ENCODE measurements at places on chromosomes 16 and 17.
A peak's percentile ranks its signal among the peaks of the same experiment; 100 is the strongest.

- no peak for DNase-seq
These were observed 2.6 kb upstream of the DNAH2 start for GRCh38 chr17:7714721-7715594.

GRCh38 chr17:17749921-17750320 lies 68.7 kb downstream of the RAI1 start:
- no peak for DNase-seq

- no peak for DNase-seq
These were observed 16.6 kb downstream of the DPEP1 start for GRCh38 chr16:89629827-89630610.

GRCh38 chr17:80320496-80320895 lies 59.8 kb downstream of the RNF213 start:
- DNase-seq = no peak

DNA sequence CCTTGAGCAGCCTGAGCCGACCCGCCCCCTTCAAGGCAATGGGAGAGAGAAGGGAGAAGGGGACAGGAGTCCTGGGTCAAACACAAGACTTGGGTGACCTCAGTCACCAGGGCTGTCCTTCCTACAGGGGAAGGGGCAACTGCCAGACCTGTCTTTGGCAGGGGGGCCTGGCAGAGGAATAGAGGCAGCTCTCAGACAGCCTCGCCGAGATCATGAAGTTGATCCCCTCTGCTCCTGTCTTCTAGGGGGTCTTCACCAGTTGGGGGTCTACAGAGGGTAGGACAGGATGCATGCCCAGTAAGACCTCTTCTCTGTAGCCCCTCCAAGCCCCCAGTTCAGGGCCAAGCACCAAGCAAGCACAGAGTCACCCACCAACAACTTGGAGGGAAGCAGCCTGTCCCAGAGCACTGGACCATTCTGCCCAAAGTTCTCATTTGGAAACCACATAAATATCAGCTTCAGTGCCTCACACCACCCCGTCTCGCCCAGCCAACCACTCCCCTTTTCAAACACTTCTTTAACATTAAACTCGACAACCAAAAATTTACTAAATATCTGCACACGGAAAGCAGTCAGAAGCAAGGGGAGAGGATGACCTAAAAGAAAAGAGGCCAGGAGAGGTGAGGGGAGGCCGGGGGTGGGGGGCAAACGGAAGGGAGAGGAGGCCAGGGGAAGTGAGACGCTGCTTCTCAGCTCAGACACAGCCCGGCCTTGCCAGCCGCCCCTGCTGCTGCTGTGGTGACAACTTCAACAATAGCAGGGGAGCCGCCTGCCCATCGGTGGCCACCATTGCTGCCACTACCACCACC lies 7.7 kb downstream of the DOK4 start:
- DNase-seq = no peak

DNA sequence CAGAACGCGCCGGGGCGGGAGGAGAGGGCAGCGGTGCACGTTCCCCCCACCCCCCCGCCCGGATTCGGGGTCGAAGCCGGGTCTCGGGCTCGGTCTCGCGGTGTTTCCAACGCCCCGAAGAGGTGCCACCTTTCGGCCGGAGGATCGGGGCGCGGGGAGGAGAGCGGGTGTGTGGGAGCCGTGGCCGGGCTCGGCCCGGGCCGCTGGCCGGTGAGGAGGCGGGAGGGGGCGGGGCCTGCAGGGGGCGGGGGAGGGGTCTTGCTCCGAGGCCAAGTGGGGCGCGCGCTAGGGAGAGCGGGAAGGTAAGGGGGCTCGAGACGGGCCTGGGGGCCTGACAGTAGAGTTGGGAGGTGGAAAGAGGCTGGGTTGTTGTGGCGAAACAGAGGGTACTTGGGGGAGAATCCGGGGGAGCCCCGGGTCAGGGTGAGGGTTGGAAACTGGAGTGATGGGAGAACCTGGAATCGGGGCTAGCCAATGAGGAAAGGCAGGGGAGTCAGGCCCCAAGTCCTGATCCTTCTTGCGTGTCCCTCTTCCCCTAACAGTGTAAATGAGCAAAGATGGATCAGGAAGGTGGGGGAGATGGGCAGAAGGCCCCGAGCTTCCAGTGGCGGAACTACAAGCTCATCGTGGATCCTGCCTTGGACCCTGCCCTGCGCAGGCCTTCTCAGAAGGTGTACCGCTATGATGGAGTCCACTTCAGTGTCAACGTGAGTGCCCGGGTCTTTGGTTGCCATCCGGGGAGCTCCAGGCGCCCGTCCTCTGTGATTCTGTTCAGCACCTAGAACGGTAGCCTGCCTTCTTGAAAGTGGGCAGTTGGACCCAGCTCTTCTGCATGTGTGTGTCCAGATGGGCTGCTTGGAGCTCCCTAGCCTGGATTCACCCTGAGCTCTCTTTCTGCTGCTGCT lies 873 bp downstream of the SETD1A start:
- DNase-seq = peak; percentile 59

DNA sequence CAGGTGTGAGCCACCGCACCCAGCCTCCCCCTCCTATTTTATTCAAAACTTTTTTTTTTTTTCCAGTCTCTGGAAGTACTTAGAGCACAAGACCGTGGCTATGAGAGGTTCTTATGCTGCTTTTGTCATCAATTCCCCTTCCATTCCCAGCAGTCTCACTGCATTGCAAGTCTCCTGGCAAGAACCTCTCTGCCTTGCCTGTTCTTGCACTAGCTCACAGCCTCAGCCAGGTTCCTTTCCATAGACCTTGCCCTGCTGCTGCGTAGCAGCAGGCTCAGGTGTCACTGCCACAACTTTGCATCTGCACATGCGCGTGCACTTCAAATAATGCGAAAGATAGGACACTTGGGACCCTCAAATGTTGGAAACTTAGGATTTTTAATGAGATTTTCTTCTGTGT lies 15.6 kb downstream of the ATP6V0A1 start:
- no peak for DNase-seq

- DNase-seq = no peak
These were observed 193.9 kb upstream of the PIRT start for GRCh38 chr17:11031787-11032186.

DNA sequence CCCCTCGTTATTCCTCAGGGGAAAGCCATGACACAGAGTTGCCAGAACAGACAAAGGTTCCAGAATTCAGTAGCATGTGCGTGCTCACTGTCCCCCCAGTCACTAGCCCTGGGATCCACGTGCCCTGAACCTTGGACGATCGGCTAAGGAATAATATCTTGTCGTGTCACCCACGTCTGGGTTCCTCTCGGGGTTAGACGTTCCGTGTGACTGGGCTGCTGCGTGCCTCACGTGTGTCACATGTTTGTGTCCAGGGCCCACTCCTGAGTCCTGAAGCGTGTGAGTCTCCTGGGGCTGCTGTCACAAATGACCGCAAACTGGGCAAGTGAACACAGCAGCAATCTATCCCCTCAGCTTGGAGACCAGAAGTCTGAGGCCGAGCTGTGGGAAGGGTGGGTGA lies 12.4 kb upstream of the ZNF469 start:
- DNase-seq = no peak

GRCh38 chr17:36643086-36643685 lies 41.8 kb downstream of the MRM1 start:
- DNase-seq = no peak

DNA sequence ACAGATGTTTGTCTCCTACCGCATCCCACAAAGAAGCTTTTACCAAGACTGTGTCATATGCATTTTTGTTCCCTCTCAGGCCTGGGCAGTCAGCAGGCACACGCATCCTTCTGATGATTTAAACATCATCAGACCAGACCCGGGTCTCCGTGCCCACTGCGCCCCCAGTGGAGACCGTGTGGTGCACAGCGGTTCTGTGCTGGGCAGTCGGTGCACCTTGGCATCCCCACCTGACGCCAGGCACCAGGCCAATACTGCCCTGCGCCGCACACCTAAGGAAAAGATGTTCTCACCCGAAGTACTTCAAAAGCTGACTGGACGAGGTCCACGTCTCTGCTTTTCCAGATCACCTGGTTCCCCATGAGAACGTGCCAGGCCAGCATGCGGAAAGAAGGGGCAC lies 10.6 kb upstream of the PLD6 start:
- DNase-seq = no peak

DNA sequence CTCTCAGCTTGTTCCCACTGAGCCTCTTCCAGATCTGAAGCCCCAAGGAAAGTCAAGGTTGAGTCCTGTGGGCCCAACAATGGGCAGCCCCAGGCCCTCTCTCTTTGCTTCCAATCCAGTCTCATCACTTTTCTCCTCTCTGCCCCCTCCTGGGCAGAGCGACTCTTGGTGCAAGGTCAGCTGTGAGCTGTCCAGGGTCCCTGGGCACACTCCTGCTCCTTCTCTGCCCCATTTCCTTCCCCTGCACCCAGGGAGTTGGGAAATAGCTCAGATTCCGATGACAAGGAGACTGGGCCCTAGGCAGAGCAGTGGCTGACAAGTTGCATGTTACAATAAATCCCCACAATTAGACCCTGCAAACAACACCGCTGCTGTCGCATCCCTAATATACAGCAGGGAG lies 16.1 kb upstream of the CRHR1 start:
- DNase-seq = no peak

GRCh38 chr16:22932032-22932771 lies 118.2 kb downstream of the HS3ST2 start:
- DNase-seq = no peak

- no peak for DNase-seq
These were observed 140.6 kb upstream of the TNRC6C start for GRCh38 chr17:77817953-77818352.

GRCh38 chr16:55393991-55394390 lies 70.0 kb downstream of the IRX6 start:
- no peak for DNase-seq

DNA sequence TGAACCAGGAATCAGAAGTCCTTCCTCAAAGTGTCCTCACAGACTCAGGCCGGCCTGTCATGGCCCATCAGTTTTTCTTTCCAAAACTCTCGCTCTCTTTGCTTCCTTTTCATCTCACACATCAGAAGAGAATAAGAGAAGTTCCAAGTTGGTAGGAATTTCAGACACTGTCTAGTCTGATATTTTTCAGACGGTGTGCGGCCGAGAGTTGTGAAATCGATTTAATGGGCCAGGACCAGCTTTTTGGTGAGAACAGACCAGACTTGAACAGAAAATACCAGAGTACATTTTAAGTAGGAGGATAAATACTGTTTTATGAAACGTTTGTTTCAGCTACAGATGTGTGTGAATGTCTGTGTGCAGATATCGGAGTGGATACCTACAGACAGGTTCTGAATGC lies 24.8 kb upstream of the RCVRN start:
- no peak for DNase-seq

GRCh38 chr17:76674600-76674999 lies 31.0 kb upstream of the ST6GALNAC1 start:
- DNase-seq = no peak

GRCh38 chr17:74663561-74663960 lies 40.0 kb upstream of the CD300E start:
- DNase-seq = no peak

- no peak for DNase-seq
These were observed 60.5 kb downstream of the TRIM37 start for GRCh38 chr17:59046192-59046591.

DNA sequence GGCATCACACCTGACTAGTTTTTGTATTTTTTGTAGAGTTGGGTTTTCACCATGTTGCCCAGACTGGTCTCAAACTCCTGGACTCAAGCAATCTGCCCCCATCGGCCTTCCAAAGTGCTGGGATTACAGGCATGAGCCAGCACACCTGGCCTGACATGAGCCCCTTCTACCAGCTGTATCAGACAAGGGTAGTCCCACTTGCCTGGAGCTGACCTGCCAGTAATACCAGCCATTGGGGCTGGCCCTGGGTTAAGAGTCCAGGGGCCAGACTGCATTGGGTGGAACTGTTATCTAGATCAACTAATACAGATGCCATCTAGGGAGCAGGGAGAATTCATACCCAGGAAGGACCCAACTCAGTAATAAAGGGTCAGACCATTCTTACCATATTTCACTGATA lies 28.1 kb downstream of the WSB1 start:
- DNase-seq = no peak

DNA sequence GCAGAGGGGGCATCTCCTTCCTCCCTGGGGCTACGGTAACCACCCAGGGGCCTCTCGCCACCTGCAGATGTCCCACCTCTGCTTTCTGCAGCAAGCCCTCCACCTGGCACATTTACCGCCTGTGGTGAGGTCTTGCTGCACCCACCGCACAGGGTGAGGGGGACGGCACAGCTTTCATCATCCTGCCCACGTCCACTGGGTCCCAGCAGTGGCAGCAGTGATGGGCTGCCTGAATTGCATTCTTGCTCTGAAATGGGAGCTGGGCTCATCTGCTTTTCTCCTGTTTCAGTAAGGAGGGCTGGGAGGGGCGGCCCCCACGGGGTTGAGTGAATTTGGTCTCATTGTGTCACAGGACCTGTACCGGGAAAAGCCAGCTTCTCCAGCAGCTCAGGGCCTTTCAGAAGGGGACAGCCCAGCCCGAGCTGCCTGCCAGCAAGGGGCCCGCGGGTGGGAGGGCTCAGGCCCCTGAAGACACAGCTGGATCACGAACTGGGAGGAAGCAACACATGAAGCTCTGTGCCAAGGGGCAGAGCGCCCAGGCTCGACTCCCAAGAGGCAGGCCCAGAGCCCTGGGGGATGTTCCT lies 12.7 kb downstream of the DNAAF8 start:
- DNase-seq = no peak

DNA sequence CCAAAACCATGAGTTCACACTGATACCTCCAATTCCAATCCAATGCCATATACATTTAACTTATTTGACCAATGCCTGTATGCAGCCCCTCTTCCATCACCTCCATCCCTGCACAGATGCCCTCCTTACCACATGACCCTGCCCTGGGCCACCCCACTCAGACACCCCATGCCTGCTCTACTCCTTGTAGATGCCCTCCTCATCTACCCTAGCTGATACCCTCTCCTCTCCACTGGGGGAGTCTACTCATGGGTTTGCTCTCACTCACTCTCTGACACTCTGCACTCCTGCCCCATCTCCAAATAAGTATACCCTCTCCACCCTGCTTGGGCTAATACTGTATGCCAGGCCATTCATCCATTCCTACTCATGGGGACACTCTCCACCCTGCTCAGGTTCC lies 16.0 kb upstream of the CMTM4 start:
- DNase-seq = no peak

DNA sequence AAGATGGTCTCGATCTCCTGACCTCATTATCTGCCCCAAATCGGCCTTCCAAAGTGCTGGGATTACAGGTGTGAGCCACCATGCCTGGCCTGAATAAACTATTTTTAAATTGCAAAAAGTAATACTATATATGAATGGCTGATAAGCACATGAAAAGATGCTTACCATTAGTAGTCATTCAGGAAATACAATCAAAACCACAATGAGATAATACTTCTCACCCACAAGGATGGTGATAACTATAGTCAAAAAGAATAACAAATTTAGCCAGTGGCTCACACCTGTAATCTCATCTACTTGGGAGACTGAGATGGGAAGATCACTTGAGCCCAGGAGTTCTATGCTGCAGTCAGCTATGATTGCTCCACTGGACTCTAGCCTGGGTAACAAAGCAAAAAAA lies 2.4 kb upstream of the TACO1 start:
- no peak for DNase-seq

- DNase-seq = no peak
These were observed 20.5 kb downstream of the CLEC16A start for GRCh38 chr16:10964891-10965326.

GRCh38 chr16:15648135-15648730 lies 1.8 kb upstream of the NDE1 start:
- no peak for DNase-seq
